ENCODE measurements at places on chromosomes 1 and 21. TPM values are rescaled to one million over a fixed set of nuclear protein-coding genes. Genes with fewer than 3 reads are reported as not detected.

DNA sequence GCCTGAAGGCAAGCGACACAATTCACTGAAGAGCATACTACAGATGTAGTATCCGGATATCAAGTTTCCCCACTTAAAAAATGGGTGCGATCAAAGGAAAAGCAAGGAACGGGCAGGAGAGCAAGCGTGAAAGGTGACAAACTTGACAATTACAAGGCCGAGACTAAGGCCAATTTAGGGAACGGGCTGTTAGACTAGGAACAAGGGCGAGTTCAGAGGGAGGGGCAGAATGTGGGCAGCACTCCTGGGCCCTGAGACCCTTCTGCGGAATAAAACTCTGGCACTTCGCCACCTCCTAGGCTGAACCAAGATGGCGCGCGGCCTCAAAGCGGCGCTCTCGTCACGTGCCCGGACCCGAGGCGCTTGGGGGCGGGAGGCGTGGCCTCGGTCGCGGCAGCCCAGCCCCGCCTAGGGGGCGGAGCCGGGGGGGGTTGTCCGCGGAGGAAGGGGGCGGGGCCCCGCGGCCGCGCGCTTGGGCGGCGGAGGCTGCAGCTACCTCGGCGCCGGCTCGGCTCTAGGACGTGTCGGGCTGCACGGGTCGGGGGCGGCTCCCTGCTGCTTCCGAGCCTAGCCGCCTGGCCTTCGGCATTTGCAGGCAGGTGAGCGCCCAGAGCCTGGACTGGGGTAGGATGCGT, at the start of gene PPFIA4:
Gene PPFIA4, plus strand, starts transcription at position 461 of the 635 bp plus-strand sequence. CDS start 12,518 bp downstream, outside the sequence.
- DNase-seq, result peak; percentile 78

- no peak for DNase-seq
Observed at GRCh38 chr1:11657654-11658053, 3.0 kb downstream of the FBXO44 start.

DNA sequence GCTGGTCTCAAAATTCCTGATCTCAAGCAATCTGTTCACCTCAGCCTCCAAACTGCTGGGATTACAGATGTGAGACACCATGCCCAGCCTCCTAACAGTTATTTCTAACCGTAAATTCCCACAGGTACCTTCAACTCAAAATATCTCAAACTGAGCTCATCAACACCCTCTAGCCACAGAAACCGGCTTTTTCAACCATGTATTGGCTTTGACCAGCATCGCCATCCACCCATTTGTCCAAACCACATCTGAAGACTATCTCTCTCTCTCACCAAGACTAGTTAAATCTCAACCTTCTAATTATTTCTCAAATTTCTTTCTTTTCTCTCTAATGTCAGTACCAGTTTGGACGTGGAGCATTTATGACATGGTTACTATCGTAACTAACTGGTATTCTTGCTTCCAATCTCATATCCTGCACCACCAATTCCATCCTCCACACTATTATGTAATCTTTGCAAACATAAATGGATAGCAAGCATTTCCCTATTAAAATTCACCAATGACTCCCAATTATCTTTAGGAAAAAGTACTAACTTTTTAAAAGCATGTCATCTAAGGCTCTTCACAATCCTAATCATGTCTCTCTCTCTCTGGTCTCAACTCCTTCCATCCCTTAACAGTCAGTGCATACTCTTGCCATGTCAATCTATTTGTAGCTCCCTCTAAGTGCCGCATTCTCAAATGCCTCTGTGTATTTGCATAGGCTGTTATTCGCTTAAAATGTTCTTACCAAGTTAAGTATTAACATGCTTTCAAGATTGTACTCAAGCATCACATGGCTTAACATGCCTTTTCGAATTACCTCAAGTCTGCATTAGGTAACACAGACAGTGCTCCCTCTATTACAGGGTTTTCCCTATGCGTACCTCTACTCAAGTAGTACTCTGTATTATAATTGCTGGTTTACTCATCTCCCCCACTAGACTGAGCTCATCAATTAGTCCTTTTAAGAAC, 18.1 kb downstream of the RSBN1 start:
- no peak for DNase-seq

DNA sequence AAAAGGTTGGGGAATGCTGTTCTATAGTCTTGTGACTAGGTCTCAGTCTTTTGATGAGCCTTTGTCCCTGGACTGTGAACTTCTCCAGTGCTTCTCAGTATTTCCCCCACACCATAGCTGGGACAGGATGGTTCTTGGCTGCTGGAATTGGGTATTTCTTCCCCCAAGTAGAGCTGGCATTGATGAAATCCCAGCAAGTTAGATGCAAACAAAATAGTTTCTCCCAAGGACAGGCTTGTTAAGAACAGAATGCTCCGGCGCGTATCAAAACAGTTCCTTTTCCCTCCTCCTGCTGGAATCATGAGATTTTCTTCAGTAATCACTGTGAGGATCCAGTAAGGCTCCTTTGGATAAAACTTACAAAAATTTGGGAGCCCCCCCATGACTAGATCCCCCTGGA, 162.6 kb downstream of the PIK3R3 start:
- no peak for DNase-seq

DNA sequence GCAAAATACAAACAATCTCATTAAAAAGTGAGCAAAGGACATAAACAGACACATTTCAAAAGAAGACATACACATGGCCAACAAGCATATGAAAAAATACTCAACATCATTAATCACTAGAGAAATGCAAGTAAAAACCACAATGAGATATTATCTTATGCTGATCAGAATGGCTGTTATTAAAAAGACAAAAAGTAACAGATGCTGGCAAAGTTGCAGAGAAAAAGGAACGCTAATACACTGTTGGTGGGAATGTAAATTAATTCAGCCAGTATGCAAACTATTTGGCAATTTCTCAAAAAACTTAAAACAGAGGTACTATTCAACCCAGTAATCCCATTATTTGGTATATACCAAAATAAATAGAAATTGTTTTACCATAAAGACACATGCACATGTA, 32.2 kb upstream of the TNFSF18 start:
- no peak for DNase-seq

Gene LCA5L
- 0.38 TPM for total RNA-seq

- DNase-seq, result peak; percentile 25
Observed at GRCh38 chr21:45618287-45618686, 25.2 kb upstream of the PCBP3 start.

DNA sequence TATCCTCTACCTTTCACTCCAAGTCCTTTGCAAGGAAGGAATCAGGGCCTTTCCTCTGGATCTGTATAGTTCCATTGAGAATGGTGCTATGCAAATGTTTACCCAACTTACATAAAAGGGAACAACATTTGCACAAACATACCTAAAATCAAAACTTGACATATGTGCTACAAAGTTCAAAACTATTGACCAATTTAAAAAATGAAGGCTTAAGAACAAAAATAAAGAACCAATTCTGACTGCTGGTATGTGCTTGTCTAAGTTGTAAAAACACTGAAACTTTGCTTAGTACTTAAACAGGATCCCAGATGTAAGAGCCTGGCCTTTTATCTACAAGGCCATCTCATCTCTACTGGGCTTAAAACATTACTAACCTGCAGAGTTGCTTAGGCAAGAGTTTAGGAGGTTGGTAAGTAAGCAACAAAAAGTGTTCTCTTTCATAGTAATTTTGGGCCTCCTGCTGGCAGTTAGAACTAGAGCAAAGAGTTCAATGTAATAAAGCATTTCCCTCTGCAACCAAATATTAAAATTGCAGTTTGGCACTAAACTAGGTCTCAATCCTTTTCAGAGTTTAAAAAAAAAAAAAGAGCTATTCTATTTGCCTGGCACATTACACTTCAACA, 2.0 kb downstream of the SCMH1 start:
- peak; percentile 46 for DNase-seq

- DNase-seq, result no peak
Observed at GRCh38 chr1:47485817-47486216, 48.0 kb downstream of the FOXD2 start.

DNA sequence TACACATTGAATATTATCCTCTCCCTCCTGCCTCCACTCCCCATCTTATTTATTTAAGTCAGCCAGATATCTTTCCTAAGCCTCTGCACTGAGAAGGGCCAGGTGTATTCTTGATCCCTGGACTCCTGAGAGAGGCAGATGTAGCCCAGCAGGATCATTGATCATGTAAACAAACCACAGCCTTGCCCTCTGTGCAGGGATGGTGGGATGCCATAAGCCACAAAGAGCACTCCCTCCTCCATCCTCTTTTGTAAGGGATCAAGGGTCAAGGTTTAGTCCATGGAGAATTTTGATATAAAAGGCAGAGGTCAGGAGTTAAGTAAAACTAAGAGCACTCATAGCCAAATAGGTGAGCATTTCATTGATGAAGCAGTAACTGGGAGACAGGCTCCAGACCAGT, 17.3 kb downstream of the PHGDH start:
- no peak for DNase-seq

DNA sequence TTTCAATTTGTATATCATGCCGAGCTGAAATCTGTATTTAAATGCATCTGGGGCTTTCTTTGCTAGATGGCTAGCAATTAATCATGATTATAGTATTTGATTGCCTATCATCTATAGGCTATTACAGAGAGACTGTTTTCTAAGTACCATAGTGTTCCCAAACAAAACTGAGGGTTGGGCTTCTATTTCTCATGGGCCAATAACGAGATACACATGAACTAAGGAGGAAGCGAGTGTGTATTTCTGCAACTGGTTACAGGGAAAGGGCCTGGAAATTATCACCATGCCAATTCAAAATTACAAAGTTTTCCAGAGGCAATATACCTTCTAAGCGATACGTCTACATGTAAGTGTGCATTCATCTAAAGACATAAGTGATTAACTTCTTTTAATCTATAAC, 744.5 kb upstream of the BRINP3 start:
- no peak for DNase-seq
